ENCODE measurements at places on chromosomes 4 and X.

DNA sequence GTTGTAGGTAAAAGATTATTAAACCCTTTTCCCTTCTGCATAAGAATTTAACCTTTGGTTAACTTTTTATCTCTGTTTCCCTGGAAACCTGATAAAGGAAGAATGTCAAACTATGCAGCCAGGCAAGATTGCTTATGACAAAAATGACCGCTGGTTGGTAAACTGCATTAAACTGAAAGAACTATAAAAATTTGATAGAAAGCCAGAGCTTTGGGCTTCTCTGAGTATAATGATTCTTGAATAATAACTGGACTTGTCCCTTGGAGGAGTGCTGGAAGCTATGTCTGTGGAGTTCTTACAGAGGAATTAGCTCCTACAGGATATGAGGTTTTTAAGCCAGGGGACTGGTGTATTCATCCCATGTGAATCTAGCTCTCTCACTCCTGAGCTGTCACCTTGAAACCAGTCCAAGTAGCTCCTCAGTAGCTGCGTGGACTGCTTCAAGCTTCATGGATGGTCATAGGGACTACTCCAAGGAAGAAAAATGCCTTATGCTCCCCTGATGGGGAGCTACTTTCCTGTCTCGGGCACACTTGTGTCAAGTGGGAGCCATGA is 52.0 kb downstream of the RASL11B start:
- no peak for DNase-seq

GRCh38 chrX:20414762-20415445 is 148.2 kb upstream of the RPS6KA3 start:
- no peak for DNase-seq

GRCh38 chr4:18690291-18690955 is 668.9 kb upstream of the LCORL start:
- no peak for DNase-seq

- DNase-seq = no peak
Measured at GRCh38 chr4:152090543-152090942, 329.7 kb upstream of the GATB start.

DNA sequence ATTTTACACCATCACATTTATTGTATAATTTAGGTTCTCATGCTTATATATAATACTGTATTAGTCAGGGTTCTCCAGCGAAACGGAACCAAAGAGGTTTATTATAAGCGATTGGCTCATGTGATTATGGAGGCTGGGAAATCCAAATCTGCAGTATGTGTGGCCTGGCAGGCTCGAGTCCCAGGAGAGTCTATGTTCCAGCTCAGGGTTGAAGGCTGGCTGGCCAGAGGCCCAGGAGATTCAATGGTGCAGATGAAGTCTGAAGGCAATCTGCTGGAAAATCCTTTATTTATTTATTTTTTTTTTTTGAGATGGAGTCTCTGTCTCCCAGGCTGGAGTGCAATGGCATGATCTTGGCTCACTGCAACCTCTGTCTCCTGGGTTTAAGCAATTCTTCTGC is 63.0 kb upstream of the WDFY3 start:
- DNase-seq = no peak

GRCh38 chr4:186887291-186887700 is 163.6 kb upstream of the FAT1 start:
- no peak for DNase-seq

- no peak for DNase-seq
Measured at GRCh38 chr4:138487230-138487629, 245.1 kb upstream of the SLC7A11 start.

DNA sequence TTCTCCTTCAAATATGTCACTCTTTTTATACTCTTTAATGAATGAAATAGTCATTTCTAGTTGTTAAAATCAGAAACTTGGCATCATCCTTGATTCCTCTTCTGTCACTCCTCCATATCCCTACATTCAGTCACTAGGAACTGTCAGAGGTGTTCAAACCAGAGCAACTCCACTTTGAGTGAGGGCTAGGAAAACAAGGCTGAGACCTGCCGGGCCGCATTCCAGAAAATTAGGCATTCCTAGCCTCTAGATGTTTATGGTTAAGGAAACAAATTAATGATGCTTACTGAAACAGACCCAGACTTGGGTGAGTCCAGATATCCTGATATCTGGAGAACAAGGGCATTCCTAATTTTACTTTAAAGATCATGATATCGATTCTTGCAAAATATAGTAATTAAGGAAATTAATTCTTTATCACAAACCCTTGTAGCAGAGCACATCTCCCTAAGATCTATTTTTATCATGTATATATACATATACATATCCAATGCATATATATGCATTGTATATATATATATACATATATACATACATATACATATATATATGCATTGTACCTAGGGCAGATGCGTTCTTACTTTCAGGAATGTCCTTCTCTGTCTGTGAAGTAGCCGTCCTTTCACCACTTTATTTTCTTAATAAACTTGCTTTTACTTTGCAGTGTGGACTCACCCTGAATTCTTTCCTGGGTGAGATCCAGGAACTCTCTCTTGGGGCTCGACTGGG is 98.4 kb upstream of the GC start:
- no peak for DNase-seq

- no peak for DNase-seq
Measured at GRCh38 chrX:66638591-66639500, at the start of gene EDA2R. Gene EDA2R (minus strand): TSS chrX:66639078. CDS start chrX:66616020, 23,058 bp downstream.

DNA sequence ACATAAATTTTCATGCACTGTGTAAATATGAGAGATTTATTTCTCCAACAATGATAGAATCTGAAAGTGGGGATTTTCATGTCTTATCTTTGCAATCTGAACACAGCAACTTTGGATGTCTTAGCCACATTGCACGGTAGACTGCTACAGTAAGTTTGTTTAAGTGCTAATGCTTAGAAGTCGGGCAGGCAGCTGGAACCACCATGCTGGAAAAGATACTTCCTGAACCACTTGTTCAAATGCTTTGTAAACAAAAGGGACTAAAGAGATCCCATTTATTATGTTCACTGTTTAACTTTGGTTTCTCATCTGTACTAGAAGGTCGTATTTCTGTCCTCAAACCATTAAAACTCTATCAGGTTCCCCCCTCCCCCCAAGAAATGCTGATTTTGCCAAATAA is 555.9 kb upstream of the DIPK2B start:
- DNase-seq = no peak

DNA sequence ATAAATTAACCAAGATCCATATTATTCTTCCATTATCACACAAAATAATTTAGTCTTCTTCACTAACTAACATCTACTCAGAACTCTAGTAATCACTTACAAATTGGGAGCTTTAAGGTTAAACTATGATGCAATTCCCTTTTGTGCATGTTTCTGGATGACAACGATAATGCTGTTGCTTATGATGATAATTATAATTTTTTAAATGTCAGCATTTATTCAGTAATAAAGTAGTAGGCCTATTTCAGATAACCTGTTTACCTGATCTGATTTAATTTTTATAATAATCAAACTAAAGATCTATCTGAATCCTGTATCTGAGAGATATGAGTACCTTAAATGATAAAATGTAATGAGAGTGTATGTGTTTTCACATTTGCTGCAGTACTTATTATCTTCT is 507.8 kb upstream of the GRID2 start:
- DNase-seq = no peak

- DNase-seq = no peak
Measured at GRCh38 chr4:77833126-77833724, 14.1 kb upstream of the CNOT6L start.

DNA sequence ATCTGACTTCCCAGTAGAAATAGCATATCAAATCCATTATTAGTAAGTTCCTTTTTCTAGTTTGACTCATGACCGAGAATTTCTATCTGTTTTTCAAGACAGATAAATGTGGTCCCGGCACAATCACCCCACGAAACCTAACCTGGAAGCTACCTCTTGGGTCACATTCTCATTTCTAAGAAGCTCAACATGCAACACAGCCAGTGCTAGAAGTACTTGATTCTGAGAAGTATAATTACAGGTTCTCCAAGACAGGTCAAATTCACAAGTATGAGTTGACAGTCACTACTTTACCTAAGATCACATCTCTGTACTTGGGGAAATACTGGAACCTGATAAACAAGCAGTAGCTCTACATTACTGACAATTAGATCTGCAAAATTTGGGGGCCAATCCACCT is 54.0 kb upstream of the PLAC1 start:
- no peak for DNase-seq

DNA sequence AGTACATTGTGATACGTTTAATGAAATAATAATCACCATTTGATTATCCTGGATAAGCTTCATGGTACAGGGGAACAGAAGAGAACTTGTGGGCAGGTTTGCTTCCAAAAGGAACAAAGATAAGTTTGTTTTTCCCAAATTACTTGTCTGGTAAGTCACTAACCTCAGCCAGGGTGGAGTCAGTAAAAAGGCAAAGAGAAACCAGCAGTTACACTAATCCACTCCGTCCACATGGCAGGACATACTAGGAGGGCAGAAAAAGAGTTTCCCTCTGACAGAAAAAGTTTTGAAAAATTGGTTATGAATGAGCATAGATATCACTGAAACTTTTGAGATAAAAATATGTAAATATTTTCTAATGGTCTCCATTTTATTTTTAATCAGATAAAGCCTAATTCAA is 285.9 kb downstream of the IL15 start:
- no peak for DNase-seq

DNA sequence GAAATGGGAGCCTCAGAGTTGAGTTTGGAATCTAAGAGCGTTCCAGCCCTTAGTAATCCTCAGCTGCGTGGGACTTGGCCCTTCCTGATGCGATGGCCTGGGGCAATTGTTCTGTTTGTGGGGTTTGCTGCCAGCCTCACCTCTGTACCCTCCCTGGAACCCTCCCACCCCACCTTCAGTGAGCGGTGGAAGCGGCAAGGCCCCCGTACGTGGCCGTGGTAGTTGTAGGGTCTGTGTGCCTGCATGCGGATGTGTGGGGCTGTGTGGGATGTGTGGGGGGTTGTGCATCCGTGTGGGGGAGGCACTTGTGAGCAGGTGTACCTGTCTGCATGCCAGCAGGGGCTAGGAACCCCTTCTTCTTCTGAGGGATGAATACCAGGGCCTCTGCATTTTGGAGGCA is 65.4 kb upstream of the ADRA2C start:
- no peak for DNase-seq

DNA sequence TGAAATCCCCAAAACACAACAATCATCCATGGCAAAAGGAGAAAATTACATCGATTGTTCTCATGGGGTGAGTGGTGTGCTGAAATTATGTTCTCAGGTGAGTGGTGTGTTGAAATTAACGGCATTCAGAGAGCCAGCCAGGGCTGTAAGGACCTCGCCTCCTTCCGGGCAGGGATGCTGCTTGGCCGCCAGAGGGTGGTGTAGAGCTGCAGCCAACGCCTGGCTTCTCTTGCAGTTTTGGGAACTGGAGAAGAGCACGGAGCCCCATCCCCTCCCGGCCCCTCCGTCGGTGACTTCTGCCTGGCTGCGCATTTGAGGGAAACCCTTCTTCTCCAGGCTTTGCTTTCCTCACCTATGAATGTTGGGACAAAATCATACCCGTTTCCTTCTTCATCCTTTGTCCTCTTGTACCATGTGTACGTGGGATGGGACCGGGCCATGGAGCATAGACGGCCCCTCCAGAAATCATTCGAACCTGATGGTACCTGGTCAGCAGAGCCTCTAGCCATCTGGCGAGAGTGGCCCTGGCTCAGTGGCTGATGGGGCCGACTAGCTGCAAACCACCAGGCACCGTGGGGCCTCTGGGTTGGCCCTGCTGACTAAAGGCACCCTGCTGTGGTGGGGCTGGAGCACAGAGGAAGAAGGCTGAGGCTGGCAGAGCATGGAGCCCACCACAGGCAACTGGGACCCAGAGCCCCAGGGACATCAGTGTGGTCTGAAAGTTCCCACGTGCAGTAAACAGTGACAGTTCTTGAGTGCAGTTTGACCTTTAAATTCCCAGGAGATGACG is 28.4 kb downstream of the TRMT44 start:
- no peak for DNase-seq

GRCh38 chrX:72021975-72022374 is 109.7 kb downstream of the RTL5 start:
- DNase-seq = no peak

- DNase-seq = no peak
Measured at GRCh38 chrX:73400136-73400748, 46.6 kb upstream of the CDX4 start.

- DNase-seq = no peak
Measured at GRCh38 chr4:153159728-153160221, 44.5 kb upstream of the TRIM2 start.

GRCh38 chr4:180363815-180364214 is 1879.4 kb upstream of the TENM3 start:
- DNase-seq = no peak

- DNase-seq = no peak
Measured at GRCh38 chrX:28609917-28610613, 22.8 kb downstream of the IL1RAPL1 start.

- DNase-seq = no peak
Measured at GRCh38 chrX:69362354-69362753, 141.8 kb upstream of the NALF2 start.

DNA sequence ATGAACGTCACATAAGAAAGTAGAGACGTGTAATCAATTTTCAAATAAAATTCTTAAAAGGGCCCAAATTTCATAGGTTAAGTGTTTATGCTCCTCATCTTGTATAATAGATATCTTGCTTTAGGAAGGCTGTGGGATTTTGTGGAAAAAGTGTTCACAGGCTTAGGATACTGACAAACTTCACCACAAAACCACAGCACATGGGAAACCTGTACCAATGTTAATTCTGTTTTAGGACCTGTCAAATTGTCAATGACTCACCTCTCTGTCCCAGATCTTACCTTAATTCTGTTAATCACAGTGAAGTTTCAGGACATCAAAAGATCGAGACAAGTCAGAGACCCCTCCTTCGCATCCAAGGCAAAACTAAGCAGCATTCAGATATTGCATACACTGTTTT is 24.2 kb downstream of the FGFBP1 start:
- no peak for DNase-seq

- DNase-seq = no peak
Measured at GRCh38 chrX:46461660-46462191, 83.5 kb downstream of the ZNF674 start.

DNA sequence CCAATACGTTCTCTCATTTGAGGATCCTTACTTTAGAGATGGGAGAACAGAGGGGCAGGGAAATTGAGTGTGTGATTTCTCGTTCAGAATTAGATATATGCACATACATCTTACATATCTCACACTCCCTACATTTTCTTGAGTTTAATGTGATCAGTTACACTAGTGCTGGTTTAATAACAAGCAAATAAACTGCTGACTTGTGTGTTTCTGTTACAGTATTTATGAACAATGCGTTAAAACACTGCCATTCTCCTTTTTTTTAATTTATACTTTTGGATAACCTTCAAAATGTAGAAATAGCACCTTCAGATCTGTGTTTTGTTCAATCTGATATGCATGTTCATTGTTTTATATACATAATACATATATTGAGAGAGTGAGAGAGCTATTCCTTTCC is 130.1 kb downstream of the KLHL8 start:
- no peak for DNase-seq

DNA sequence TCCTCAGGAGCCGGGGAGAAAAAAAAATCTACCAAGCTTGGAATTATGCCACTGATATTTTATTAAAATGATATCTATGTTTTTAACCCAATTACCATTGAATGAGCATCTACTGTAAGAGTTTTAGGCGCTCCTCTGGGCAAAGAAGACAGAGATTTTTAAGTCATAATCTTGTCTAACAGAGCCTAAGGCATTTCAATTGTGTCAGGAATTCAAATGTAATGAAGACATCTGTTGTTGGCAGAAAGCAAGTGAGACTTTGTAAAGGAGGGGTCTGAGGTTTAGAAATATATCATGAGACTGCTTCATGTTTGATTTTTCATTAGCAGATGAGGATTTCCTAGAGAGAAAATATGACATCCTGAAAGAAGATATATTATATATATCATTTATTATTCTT is 1158.1 kb downstream of the FSTL5 start:
- no peak for DNase-seq

All from stimulated activated CD4-positive, alpha-beta T cell treated with anti-CD3 and anti-CD28 coated beads, Interleukin-1b, Interleukin-23, amount 100 ng/mL, for 1 hour (primary cell).